ENCODE measurements at places on chromosomes 5 and 9.

GRCh38 chr5:108238936-108239887 is 142.7 kb downstream of the FBXL17 start:
- no peak for DNase-seq

GRCh38 chr5:179624841-179625271 is 1.4 kb upstream of the HNRNPH1 start:
- DNase-seq = no peak

DNA sequence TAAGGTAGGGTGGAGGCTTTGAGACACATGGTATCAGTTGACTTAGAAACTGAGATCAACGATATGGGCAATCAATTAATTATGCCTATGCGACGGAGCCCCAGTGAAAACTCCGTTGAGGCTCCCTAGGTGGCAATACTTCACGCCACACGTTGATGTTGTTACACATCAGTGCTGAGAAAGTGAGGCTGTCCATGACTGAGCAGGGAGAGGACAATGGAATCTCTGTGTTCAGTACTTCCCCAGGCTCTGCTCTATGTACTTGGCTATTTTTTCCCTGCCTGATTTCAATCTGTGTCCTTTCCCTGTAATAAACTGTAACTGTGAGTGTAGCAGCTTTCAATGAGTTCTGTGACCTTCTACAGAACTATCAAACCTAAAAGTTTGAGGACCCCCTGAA is 211.7 kb downstream of the SNCAIP start:
- no peak for DNase-seq

DNA sequence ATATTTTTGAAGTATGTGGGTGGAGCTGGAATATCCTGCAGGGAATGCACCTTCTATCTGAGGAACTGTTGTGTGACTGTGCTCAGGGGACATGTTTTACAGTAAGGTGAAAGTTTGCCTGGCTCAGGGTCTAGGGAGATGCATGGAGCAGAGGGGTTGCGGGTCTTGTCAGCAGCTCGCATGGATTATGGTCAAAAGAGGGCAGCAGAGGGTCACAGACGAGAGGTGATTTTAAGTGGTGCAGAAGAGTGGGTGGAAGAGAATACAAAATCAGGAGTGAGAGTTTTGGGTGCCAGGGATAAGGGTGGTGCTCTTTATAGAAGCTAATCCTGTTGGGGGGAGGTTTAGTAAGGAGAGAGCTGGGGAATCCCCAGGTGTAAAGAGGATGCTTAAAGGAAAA is 53.5 kb upstream of the GRIN3A start:
- DNase-seq = no peak

- no peak for DNase-seq
Measured at GRCh38 chr5:92527311-92528078, 1053.5 kb downstream of the NR2F1-AS1 start.
